NCI-H2227 treated with DMSO at 0.1 percent for 48 hours (cell line): ENCODE measurements at places on chromosomes 3 and 15.

DNA sequence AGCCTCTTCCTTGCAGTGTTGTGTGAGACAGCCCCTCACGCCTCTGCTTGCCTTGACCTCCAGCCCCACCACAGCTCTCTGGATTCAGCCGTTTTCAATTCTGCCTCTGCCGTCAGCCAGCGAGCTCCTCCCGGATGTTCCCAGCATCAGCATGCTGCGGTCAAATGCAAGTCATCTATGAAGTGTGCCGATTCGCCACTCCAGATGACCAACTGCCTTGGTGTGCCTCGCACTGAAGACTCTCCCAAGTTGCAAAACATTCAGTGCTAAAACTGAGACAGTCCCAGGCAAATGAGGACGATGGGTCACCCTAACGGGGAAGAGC, 30.6 kb upstream of the RASA2 start:
- no peak for DNase-seq

GRCh38 chr15:38254051-38254883, 1.6 kb downstream of the SPRED1 start:
- peak; percentile 36 for DNase-seq

GRCh38 chr3:13024765-13025065, 48.5 kb downstream of the IQSEC1 start:
- no peak for DNase-seq

DNA sequence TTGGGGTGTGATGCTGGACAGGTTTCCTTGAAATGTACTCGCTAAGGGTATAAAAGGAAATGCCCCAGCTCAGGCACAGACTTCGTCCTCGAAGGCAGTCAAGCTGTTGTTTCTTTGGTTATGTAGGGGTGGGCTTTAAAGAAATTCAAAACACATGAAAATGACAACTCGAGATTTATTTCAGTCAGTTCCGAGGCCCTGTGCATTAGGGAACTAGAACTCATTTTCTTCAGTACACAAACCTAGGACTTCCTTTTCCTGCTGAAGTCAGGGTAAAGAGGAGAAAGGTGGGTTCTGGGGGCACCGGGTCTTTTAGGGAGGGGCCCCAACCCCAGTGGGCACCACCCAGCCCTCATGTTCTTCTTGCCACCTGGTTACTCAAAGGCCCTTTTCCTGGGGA, 7.7 kb downstream of the CCR9 start:
- no peak for DNase-seq

DNA sequence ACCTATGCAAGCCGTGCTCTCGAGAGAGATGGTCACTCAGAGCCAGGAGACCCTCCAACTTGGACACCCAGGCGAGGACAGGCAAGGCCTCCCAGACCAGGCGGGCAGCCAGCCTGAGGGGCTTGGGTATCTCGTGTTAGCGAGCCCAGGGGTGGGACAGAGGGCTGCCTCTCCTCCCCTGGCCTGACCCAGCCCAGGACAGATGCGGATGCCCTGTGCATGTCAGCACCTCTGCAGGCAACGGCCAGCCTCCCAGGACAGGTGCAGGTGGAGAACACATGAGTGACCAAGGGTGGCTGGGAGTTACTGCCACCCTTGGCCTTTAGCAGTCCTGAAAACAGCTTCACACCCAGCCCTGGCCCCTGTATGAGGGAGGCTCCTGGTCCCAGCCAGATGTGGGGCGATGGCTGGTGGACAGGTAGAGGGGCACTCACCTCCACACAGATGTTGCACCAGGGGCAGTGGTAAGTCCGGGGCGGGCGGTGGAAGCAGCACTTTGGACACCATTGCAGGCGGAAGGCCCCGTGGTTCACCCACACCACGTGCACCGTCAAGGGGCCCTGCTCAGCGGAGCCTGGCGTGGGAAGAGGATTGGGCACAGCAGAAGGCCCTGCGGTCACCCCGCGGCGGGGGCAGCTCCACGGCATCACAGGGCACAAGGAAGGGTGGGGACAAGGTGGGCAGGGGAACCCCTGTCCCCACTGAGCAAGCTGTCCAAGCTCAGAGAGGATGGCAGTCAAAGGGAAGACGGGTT, 2.1 kb downstream of the ZDHHC19 start:
- no peak for DNase-seq

DNA sequence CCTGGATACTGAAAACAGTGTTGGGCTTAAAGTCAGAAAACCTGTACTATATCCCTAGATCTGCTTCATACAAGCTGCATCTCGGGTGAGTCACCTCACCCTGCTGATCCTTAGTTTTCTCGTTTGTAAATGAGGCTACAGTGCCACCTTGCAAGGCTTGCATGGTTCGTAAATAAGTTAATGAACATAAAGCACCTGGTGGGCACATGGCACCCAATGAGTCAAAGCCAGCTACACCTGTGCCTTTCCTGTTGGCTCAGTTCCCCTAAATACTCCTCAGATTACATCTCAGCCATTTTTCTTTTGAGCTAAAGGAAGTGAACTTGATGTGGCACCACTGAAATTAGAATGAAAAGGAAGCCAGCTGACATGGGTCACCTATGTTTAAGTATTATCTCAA, 26.5 kb downstream of the RTP1 start:
- DNase-seq = no peak
